Myocyte (in vitro differentiated cells): ENCODE measurements at places on chromosomes 5 and 9. TPM values are rescaled to one million over a fixed set of nuclear protein-coding genes. Genes with fewer than 3 reads are reported as not detected.

OTP gene
- total RNA-seq: not detected in 2 replicates

ANGPTL2 gene
- 68.3 and 80.6 TPM in 2 replicates for total RNA-seq

MOB3B gene
- total RNA-seq: not detected in 2 replicates

GAPT gene
- total RNA-seq: not detected in 2 replicates

PTPDC1 gene
- total RNA-seq: 12.8 and 15.7 TPM in 2 replicates

CCNJL gene
- total RNA-seq: 1.9 and 2.4 TPM in 2 replicates

ANKRD55 gene
- total RNA-seq: not detected in 2 replicates

PCDHGA10 gene
- 32.1 and 35.7 TPM in 2 replicates for total RNA-seq

PKN3 gene
- total RNA-seq: 2.0 TPM in 2 replicates

PFN3 gene
- not detected in 2 replicates for total RNA-seq

SH3RF2 gene
- total RNA-seq: 1.1 and 1.9 TPM in 2 replicates

RAI14 gene
- 17.0 and 19.0 TPM in 2 replicates for total RNA-seq

LHFPL2 gene
- 30.0 and 35.4 TPM in 2 replicates for total RNA-seq

UNC13B gene
- total RNA-seq: 19.0 and 22.9 TPM in 2 replicates

RHOBTB3 gene
- 223 and 309 TPM in 2 replicates for total RNA-seq

IER5L gene
- total RNA-seq: 27.9 and 38.4 TPM in 2 replicates

PRRT1B gene
- not detected in 2 replicates for total RNA-seq

SLC12A2 gene
- 70.2 and 114 TPM in 2 replicates for total RNA-seq

PRELID1 gene
- 161 and 219 TPM in 2 replicates for total RNA-seq

FIBCD1 gene
- total RNA-seq: 0.36 and 0.48 TPM in 2 replicates

ISL1 gene
- total RNA-seq: 0.10 TPM in 1 of 2 replicates, not detected in the other

LECT2 gene
- not detected in 2 replicates for total RNA-seq

PPP3R2 gene
- total RNA-seq: not detected in 2 replicates

STC2 gene
- 482 and 489 TPM in 2 replicates for total RNA-seq

LTC4S gene
- total RNA-seq: 0.94 and 1.0 TPM in 2 replicates

IL9 gene
- not detected in 2 replicates for total RNA-seq

PDZD2 gene
- total RNA-seq: not detected in 2 replicates

TOR1A gene
- 40.5 and 47.0 TPM in 2 replicates for total RNA-seq

ENTPD8 gene
- total RNA-seq: 0.19 and 0.31 TPM in 2 replicates

NTRK2 gene
- total RNA-seq: 0.05 TPM in 1 of 2 replicates, not detected in the other

BNC2 gene
- total RNA-seq: 31.8 and 32.4 TPM in 2 replicates

SPINK13 gene
- not detected in 2 replicates for total RNA-seq

ORM2 gene
- not detected in 2 replicates for total RNA-seq

IDNK gene
- 3.2 and 3.4 TPM in 2 replicates for total RNA-seq

ATG12 gene
- total RNA-seq: 65.5 and 66.7 TPM in 2 replicates

TEX53 gene
- not detected in 2 replicates for total RNA-seq

RETREG1 gene
- total RNA-seq: 11.3 and 17.3 TPM in 2 replicates

SH3TC2 gene
- 3.9 and 4.3 TPM in 2 replicates for total RNA-seq

N4BP3 gene
- 4.8 and 12.5 TPM in 2 replicates for total RNA-seq

HRCT1 gene
- 0.37 and 1.5 TPM in 2 replicates for total RNA-seq

LPAR1 gene
- total RNA-seq: 46.0 and 61.3 TPM in 2 replicates

TSLP gene
- 0.42 and 1.2 TPM in 2 replicates for total RNA-seq

MZB1 gene
- total RNA-seq: 0.16 TPM in 1 of 2 replicates, not detected in the other

LCN1 gene
- not detected in 2 replicates for total RNA-seq

RANBP3L gene
- total RNA-seq: 9.4 and 12.6 TPM in 2 replicates

FAM81B gene
- total RNA-seq: not detected in 2 replicates

ZFP2 gene
- total RNA-seq: 1.2 and 4.0 TPM in 2 replicates

PAPPA gene
- total RNA-seq: 4.5 and 6.5 TPM in 2 replicates
